Stomach (tissue), 19 donors: ENCODE measurements at places on chromosomes 2 and 18. TPM values are rescaled to one million over a fixed set of nuclear protein-coding genes. Genes with fewer than 3 reads are reported as not detected.

FBXO41 gene
- 5.8 TPM for total RNA-seq

RAX gene
- not detected for total RNA-seq

EHD3 gene
- 0.45 TPM for total RNA-seq

SLC14A1 gene
- total RNA-seq = not detected

ANKRD30B gene
- not detected for total RNA-seq

EPB41L3 gene
- total RNA-seq = 120 TPM

ZNF396 gene
- total RNA-seq = 5.5 TPM

ERMN gene
- not detected for total RNA-seq

- H3K27me3 ChIP-seq = no peaks in the 10 kb centered on the region
- DNase-seq = no peak
- H3K36me3 ChIP-seq = no peaks in the 10 kb centered on the region
- no peak overlapping the region for H3K27ac ChIP-seq
- no peak overlapping the region for H3K4me3 ChIP-seq
- H3K4me1 ChIP-seq = peaks cover 5% of the 10 kb centered on the region
Observed at GRCh38 chr2:241904791-241905710, 35.5 kb downstream of the RTP5 start.

DNA sequence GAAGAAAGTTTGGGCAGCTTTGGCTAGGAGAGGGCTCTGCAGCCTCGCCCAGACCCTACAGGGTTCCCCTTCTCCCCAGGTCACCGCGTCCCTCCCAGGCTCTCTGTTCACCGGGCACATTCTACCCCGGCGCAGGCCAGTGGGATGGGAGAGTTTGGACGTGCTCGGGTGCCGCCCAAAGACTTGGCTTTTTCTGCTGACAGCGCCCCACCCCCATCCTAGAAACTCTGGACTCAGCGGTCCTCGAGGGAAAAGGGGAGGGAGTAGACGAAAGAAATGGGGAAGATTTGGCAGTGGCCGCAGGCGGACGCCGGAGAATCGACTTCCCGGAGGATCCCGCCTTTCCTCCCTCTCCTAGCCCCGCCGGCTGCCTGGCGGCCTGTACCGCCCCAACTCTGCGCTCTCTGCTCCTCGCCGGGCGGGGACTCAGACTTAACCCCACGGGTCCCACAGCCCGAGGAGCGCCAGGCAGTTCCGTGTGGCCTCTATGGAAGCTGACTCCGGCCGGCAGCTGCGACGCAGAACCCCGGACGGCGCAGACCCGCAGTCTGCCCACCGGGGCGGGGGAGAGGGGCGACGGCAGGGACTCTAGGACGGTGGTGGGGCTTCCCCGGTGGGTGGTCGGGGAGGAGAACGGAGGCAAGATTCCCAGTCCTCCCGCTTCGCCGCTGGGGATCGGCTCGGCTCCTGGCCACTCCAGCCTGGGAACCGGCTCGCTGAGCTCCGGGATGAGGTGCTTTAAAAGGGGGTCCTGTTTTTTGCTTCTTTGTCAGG, 863 bp upstream of the SIX2 start:
- DNase-seq = peak; percentile 59
- H3K4me1 ChIP-seq = peaks cover 48% of the 10 kb centered on the region
- H3K4me3 ChIP-seq = peak overlapping the region; percentile 52
- peaks cover 100% of the 10 kb centered on the region for H3K27me3 ChIP-seq
- peak overlapping the region; percentile 87 for H3K27ac ChIP-seq
- H3K36me3 ChIP-seq = no peaks in the 10 kb centered on the region

DNA sequence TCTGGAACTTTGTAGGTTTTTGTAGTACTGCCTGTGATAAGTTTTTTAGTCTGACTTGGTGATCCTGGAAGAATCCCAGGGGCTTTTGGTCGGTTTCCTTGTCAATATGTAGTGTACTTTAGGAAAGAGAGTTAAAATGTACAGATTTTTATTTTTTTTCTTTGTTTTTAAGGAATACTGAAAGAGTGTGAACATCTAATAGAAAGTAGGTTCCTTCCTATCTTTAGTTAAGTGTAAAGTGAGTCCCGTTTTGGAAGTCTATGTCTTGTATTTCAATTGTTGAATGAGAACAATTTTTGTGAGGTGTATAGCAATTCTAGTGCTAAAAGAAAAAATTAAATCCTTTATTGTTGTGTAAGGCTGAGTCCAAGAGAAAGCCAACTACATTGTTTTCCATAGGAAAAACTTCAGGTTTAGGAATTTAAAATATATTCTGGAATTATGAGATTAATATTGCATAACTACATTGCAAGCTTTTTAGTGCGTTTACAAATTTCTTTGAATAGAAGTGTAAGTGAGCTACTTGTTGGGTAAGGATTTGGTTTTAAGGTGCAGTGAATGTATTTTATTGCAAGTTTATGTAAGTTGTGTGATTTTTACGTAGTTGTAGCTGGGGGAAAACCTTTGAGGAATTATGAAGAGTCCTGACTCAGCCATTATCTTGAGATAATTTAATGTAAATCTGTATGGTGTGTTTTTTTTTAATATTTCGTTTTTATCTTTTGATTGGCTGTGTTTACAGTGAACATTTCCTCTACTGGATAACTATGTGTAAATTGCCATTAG, 1.7 kb downstream of the VAPA start:
- H3K4me3 ChIP-seq = peak overlapping the region; percentile 94
- no peaks in the 10 kb centered on the region for H3K27me3 ChIP-seq
- peaks cover 48% of the 10 kb centered on the region for H3K4me1 ChIP-seq
- no peak for DNase-seq
- H3K36me3 ChIP-seq = no peaks in the 10 kb centered on the region
- H3K27ac ChIP-seq = peak overlapping the region; percentile 99

DNA sequence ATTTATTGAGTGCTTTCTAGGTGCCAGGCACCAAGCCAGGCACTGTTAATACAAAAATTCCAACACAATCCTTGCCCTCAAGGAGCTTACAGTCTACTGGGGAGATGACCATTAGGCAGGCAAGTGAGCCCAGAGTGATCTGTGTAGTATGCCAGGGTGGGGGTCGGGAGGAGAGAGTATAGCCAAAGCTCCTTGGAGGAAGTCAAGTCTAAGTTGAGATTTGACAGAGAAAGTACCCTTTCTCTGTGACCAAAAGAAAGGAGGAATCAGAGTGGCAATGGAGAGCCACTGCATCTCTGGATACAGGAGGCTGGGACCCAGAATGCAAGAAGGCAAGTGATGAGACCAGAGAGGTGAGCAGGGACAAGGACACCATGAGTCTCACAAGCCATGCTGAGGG, 7.5 kb downstream of the ANKRD53 start:
- peaks cover 58% of the 10 kb centered on the region for H3K36me3 ChIP-seq
- DNase-seq = no peak
- no peak overlapping the region for H3K27ac ChIP-seq
- H3K4me1 ChIP-seq = peaks cover 3% of the 10 kb centered on the region
- H3K4me3 ChIP-seq = no peak overlapping the region
- H3K27me3 ChIP-seq = no peaks in the 10 kb centered on the region

DNA sequence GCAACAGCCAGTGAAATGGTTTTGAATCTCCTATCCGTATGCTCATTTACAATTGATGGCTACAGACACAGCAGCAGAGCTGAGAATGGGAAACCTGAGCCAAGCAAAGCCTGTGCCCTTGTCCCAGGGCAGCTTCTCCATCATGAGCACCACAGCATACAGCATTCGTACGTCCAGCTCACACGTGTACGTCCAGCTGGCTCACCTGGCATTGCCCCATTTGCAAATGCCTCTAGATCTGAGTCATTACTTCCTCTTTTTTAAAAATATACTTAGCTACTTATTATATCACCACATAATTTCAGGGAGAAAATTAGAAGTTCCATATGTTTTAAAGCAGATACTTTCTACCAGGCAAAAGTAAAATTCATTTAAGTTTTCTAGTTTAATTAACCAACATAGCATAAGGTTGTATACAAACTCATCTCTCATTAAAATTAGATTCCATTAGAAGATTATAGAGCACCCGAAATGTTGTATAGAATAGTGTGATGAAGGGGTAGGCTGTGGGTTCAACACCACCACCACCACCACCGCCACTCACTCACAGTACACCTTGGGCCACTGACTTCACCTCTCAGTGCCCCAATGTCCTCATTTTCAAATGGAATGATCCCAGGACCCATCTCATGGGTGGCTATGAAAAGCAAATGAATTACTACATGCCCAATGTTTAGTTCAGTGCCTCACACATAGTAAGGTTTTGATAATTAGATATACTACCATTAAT, 31.4 kb upstream of the TMEM177 start:
- H3K36me3 ChIP-seq = no peaks in the 10 kb centered on the region
- H3K4me1 ChIP-seq = no peaks in the 10 kb centered on the region
- no peaks in the 10 kb centered on the region for H3K27me3 ChIP-seq
- DNase-seq = no peak

- DNase-seq = no peak
- H3K4me1 ChIP-seq = no peaks in the 10 kb centered on the region
- no peaks in the 10 kb centered on the region for H3K27me3 ChIP-seq
- no peak overlapping the region for H3K27ac ChIP-seq
- no peaks in the 10 kb centered on the region for H3K36me3 ChIP-seq
- H3K4me3 ChIP-seq = no peak overlapping the region
Observed at GRCh38 chr2:67503066-67503795, 106.1 kb downstream of the ETAA1 start.

GRCh38 chr2:227614246-227614645, 394 bp downstream of the SCYGR3 start:
- H3K36me3 ChIP-seq = no peaks in the 10 kb centered on the region
- no peak overlapping the region for H3K27ac ChIP-seq
- H3K27me3 ChIP-seq = peaks cover 19% of the 10 kb centered on the region

GRCh38 chr18:23735021-23735464, 45.8 kb downstream of the LAMA3 start:
- peaks cover 11% of the 10 kb centered on the region for H3K4me1 ChIP-seq
- H3K27ac ChIP-seq = no peak overlapping the region
- no peak overlapping the region for H3K4me3 ChIP-seq
- DNase-seq = no peak
- H3K36me3 ChIP-seq = no peaks in the 10 kb centered on the region
- H3K27me3 ChIP-seq = peaks cover 5% of the 10 kb centered on the region

- no peak overlapping the region for H3K4me3 ChIP-seq
- H3K27me3 ChIP-seq = no peaks in the 10 kb centered on the region
- DNase-seq = no peak
Observed at GRCh38 chr2:45055162-45055605, 45.9 kb upstream of the SIX2 start.

GRCh38 chr18:46471809-46472498, 185.1 kb downstream of the LOXHD1 start:
- no peak for DNase-seq
- no peaks in the 10 kb centered on the region for H3K4me1 ChIP-seq
- no peaks in the 10 kb centered on the region for H3K27me3 ChIP-seq
- no peak overlapping the region for H3K4me3 ChIP-seq
- no peaks in the 10 kb centered on the region for H3K36me3 ChIP-seq

- H3K4me1 ChIP-seq = no peaks in the 10 kb centered on the region
- H3K27me3 ChIP-seq = no peaks in the 10 kb centered on the region
- H3K36me3 ChIP-seq = no peaks in the 10 kb centered on the region
- no peak for DNase-seq
Observed at GRCh38 chr2:223549215-223549614, 52.9 kb downstream of the SCG2 start.

DNA sequence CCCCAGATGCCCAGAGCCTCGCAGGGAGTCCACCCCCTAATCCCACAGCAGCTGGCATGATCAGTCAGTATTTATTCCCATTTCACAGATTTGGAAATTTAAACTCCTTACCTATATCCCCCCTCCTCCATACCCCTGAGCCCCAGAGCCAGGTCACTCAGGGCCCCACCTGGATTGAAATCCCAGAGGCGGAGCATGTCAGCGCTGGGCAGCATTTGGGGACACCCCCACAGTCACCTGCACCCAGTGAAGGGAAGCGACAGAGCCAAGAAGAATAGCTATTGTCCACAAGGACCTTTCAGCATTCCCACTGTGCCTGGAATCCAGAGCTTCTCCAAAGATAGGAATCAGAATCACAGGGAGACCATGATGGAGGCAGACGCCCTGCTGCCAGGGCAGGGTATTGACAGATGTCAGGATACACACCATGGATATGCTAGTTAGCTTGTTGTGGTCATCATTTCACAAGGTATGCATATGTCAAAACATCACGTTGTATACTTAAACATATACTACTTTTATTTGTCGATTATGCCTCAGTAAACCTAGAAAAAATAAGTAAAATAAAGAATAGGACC, 968 bp upstream of the ASTL start:
- peaks cover 4% of the 10 kb centered on the region for H3K4me1 ChIP-seq
- H3K4me3 ChIP-seq = no peak overlapping the region
- H3K27me3 ChIP-seq = peaks cover 28% of the 10 kb centered on the region
- no peak for DNase-seq
- no peak overlapping the region for H3K27ac ChIP-seq
- no peaks in the 10 kb centered on the region for H3K36me3 ChIP-seq

DNA sequence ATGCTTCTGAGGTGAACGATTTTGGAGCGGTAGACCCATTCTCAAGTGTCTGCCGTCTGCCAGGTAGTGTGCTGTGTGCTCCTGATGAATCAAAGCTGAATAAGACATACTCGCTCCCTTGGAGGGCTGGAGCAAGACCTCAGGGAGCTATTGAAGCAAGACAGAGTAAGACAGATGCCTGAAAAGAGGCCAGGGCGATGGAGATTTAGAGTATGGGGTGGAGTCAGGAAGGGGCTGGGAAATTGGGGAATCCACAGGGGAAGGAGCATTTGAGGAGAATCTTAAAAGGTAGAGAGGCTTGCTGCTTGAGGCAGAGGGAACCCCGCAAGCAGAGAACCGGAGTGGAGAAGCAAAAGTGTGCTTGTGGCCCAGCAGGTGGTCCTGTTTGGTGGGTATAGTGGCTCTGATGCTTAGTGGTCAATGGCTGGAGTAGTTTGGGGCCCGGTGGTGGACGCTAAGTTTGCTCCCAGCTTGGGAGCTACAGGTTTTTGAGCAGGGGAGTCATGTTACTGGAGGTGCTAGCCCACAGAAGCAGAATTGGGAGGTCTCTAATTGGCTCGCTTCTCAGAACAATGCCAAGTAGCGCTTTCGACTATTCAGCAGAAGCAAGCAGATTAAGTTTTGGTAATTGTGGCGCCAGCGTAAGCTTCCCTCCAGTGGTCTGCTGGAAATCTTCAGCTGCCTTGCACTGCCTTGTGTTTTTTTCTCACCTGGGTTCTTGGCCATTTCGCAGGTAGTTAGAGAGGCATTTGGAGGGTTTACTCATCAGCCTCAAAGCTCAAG, 2.0 kb downstream of the CNNM4 start:
- no peaks in the 10 kb centered on the region for H3K27me3 ChIP-seq
- H3K36me3 ChIP-seq = no peaks in the 10 kb centered on the region
- peak overlapping the region; percentile 76 for H3K4me3 ChIP-seq
- DNase-seq = peak; percentile 51

DNA sequence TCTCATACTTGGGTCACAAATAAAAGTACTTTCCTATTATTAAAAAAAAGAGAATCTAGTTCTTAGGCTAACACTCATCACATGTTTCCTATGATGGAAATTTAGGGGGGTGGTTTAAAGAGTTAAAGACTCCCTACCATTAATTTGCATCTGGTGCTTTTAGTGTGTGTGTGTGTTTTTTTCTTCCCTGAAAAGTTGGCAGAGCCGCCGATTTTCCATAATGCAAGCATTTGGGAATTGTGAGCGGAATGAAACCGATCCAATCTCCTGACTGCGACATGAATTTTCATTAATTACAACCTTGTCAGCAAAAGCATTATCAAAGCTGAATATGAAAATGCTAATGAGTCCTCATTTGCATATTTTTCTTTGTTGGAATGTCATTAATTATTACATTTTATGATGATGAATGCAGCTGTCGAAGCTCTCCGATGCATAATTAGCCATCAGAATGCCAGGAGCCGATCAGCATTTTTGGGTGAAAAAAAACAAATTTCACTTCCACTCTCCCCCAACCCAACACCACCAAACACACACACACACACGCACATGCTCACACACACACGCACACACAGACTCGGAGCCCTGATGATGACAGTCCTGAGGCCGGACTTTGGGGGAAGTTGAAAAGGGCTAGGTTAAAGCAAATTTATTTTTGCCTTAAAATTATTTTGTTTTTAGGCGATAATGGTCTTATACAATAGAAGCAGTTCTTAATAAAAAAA, 165.4 kb downstream of the TCF4 start:
- no peaks in the 10 kb centered on the region for H3K27me3 ChIP-seq
- no peak for DNase-seq
- H3K4me1 ChIP-seq = no peaks in the 10 kb centered on the region
- H3K4me3 ChIP-seq = peak overlapping the region; percentile 31
- no peaks in the 10 kb centered on the region for H3K36me3 ChIP-seq
